ENCODE measurements at places on chromosomes 16 and 17.

DNA sequence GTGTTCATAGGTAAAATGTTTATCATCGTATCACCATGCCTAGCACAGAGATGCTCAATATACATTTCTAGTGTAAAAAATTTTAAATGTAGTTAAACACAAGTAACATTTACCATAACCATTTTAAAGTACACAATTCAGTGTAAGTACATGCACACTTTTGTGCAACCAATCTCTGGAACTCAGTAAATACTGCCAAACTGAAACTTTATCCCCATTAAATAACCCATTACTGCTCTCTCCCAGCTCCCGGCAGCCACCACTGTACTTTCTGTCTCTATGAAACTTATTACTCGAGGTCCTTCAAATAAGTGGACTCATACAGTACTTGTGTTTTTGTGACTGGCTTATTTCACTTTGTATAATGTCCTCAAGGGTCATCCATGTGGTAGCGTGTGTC lies 29.0 kb downstream of the RMI2 start:
- no peak for DNase-seq

- DNase-seq: no peak
Measured at GRCh38 chr16:47132308-47132707, 11.4 kb downstream of the NETO2 start.

DNA sequence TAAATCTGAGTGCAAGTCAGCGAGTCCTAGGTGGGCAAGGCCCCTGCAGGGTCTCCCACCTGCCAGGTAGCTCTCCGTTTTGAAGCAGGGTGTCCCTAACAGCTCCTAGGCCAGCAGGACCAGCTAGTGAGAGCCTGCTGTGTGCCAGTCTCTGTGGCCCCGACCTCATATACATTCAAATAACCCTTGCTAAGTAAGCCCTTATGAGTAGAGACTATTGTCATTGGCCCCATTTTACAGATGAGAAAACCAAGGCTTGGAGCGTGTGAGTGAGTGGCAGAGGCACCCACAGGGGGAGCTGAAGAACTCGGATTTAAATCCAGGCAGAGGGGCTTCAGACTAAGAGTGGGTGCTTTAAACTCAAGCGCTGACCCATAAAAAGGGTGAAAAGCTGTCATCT lies 39.7 kb upstream of the EMP2 start:
- DNase-seq: no peak

DNA sequence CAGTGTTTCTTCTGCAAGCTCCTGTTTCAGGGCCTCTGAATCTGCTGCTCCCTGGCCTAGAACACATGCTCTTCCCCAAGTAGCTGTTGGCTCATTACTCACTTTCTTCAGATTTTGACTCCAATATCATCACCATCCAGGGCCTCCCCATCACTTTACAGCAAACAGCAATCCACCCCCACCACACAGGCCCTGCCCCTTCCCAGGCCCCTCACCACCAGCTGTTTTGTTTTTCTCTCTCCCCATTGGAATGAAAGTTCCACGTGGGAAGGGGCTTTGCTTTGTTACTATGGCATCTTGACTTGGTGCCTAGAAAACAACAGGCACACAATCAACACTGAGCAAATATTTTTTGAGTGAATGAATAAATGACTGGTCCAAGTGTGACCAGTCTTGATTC lies 4.0 kb downstream of the TMEM170A start:
- no peak for DNase-seq

DNA sequence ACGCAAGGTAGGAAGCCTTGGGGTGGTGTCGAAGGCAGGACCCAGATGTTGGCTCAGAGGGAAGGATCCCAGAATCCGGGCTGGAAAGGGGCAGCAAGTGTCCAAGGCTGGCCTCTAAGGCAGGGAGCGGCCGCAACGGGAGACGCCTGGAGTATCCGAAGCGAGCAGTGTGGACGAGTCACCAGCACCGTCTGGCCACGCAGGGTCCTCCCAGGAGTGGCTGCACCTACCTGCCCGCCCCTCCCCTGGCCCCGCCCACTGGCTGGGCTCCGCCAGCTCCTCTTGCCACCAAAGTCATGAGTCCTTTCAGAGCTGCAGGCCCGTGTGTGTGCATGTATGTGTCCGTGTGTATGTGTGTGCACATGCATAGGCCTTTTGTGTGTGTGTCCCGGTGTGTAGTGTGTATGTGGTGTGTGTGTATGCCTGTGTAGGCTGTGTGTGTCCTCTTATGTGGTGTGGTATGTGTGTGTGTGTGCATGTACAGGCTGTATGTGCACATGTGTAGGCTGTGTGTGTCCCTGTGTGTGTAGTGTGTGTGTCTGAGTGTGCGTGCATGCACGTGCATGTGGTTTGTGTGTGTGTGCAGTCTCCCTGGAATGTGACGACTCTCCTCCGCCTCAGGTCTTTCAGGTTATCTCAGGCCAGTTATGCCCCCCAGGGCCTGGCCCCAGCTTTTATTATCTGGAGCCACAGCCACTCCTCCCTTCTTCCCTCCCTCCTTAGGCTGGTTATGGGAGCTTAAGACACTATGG lies at the start of gene PRSS8:
TSS of gene PRSS8 (minus strand) at position 193 of the 752 bp plus-strand sequence. CDS start 229 bp downstream, outside the sequence.
- no peak for DNase-seq

DNA sequence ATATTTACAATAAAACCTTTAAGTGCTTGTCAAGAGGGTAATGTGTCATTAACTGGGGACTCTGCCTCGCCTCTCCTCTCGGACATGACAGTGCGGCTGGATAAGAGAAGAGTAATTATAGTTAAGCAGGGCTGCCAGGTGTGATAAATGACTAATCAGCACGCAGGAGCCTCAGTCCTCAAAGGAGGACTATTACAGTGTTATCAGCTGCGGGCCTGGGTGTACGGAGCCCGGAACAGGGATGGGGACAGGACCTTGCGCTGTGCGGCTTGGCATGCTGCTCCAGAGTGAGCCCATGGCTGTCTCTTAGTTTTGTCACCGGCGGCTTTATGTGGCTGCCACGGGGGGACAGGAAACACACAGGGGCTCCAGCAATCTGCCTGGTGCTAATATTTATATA lies 607.2 kb downstream of the MAF start:
- DNase-seq: no peak

- no peak for DNase-seq
Measured at GRCh38 chr17:65498816-65499215, 62.6 kb downstream of the AXIN2 start.

DNA sequence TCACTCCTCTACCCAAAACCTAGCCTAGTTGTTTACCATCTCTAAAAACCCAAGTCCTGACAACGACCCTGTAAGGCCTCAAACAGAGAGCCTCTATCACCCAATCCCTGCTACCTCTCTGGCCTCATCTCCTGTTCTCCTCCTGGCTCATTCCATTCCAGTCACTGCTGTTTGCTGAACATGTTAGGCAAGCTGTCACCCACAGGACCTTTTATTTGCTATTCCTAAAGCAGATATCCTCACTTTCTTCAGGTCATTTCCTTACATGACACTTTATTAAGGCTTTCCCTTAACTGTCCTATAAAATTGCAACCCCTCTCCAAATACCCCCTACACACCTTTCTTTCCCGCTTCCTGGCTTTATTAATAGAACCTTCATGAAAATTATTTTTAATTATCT lies 85.1 kb downstream of the KANSL1 start:
- no peak for DNase-seq

DNA sequence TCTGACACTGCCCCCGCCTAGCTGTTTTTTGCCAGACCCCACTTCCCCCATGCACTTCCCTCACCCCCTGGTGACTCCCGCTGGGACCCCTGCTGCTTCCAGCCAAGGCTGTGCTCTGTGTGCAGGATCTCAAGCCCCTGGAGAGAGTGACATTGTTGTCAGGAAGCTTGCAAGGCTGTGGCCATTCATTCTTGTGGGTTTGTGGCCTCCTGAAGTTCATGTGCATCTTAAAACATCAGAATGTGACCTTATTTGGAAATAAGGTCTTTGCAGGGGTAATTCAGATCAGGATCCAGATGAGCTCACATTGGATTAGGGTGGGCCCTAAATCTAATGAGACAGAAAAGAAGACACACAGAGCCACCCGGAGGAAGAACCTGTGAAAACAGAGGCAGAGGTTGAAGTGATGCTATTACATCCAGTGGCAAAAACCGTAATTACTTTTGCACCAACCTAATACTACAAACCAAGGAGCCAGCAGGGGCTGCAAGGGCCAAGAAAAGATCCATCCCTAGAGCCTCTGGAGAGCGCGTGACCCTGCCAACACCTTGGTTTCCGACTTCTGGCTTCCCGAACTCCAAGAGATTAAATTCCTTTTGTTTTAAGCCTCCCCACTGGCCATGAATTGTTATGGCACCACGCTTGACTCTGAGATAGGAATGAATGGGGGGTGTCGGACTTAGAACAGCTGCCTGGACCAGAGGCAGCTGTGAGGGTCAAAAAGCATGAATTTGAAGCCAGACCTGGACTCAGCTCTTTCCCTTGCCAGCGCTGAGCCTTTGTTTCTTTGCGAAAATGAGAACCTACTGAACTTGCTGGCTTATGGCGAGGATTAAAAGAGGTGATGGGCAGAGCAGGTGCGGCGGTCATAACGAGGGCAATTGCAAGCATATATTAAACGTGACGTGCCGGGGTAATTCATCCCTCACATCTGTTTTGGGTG lies 75.5 kb downstream of the BMERB1 start:
- no peak for DNase-seq

GRCh38 chr16:9027070-9027799 lies 63.5 kb upstream of the USP7 start:
- DNase-seq: no peak

DNA sequence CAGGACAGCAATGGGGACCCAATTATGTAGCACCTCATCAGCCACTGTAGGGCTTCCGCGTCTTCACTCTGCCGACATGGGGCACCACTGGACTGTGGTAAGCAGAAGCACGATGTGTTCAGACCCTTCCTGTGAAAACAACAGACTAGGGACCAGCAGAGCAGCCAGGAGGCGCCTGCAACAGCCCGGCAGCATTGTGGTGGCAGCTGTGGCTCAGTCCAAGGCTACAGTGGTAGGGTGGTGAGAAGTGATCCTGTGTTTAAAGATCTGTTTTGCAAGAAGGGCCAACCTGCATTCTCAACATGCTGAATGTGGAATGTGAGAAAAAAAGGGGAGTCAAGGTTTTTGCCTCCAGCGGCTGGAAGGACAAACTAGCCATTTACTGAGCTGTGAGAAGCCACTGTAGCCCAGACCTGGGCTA lies 80.8 kb downstream of the GAS7 start:
- DNase-seq: no peak

GRCh38 chr17:79834565-79835469 lies 4.4 kb downstream of the CBX4 start:
- no peak for DNase-seq

- DNase-seq: no peak
Measured at GRCh38 chr17:12566291-12566690, 99.4 kb upstream of the MYOCD start.

GRCh38 chr16:13951611-13952010 lies 31.7 kb downstream of the ERCC4 start:
- DNase-seq: no peak

DNA sequence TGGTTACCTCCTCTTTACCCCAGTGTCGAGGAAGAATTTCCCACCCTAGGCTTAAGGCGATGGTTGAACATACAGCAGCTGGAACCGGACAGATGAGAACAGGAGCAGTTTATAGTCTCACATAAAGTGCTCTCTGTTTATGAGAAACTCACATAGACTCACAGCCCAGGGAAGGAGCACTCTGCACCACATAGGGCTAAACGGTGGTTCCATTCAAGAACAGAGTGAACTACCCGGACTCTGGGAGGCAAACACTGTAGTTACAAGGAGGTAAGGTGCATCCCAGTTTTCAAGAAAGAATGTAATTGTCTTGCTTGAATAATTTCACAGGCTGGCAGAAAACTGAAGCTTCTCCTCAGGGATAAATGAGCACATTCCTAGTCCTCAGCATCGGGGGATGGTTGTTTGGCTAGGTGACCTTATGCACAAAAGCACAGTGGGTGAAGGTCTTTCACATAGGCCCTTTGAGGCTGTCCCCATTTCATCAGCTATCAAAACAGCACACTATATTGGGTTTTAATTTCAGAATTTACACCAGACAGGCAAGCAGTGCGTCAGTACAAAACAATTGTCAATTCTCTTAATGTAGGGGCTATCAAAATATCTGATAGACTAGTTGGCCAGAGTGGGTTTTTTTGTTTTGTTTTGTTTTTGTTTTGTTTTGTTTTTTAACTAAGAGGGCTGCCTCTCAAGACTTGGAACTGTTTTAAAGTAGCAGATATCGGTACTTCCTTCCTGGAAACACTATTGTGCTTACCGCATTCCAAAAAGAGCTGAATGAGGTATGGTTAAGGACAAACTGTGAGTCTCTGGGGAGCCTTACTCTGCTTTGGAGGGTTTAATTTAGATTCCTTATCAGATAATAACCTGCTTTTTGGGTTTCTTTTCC lies 918.1 kb upstream of the CDH8 start:
- no peak for DNase-seq

DNA sequence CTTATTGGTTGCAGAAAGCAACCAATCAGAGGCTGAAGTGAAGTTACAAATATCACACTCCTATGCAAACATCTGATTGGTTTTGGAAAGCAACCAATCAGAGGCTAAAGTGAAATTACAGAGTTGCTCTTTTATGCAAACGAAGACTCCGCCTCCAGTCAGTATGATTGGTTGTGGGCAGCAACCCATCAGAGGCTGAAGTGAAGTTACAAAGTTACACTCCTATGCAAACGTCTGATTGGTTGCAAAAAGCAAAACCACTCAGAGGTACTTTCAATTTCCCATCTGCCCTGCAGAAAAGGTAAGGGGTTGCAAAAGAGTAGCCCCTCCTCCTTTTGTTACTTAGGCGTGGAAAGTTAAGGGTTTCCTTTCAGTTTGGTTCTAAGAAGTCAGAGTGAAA lies 697.3 kb downstream of the MAF start:
- no peak for DNase-seq
